ENCODE measurements at places on chromosomes 4 and X.

DNA sequence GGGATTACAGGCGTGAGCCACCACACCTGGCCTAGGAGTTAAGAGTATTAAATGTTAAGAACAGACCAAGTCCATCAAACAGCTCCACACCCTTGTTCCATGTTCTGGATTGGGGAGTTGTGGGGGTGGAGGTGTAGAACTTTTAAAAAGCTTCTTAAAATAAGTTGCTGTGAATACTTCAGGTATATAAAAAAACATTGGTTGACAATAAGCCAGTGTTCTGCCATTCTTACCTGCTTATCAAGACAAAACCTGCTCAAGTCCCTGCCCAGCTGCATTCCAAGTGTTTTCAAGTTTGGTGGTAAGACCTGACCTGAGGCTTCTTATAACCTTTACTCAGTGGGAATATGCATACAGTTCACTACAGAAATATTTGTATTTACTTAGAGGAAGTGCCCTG is 6.4 kb downstream of the RBM3 start:
- no peak for DNase-seq

- no peak for DNase-seq
Measured at GRCh38 chr4:38181286-38181685, 221.1 kb downstream of the PTTG2 start.

DNA sequence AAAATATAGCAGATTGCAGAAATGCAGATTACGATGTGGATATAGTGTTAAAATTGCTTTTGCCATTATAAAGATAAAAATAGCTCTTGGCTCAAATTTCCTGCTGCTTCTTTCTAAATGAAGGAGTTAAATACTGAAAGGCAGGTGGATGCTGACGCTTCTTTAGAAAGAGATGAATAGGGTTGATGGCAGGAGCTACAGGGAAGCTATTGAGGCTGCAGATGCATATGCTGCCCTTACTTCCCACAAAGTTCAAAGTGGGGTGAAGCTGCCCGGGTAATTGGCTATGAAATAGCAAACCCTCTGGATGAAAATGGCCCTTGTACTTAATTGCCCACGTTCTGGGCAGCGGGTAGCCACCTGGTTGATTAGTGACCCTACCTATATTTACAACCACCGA is 379.5 kb downstream of the ZIC3 start:
- no peak for DNase-seq

DNA sequence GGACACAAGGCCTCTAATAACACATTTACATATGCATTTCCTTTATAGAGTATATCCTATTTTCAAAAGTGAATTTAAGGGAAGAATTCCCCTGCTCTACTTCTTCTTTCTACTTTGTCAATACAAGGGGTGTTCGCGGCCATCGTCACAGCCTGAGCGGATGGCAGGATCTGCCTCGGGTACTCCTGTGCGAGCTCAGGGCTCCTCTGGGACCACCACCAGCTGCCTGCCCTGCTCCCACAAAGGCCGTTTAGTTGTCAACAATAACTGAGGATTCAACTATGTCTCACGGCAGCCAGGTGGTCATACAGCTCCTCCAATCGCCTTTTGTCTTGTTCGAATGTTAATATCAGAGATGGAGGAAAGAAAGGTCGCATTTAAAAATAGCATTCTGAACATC is 228.2 kb upstream of the TENM3 start:
- no peak for DNase-seq

DNA sequence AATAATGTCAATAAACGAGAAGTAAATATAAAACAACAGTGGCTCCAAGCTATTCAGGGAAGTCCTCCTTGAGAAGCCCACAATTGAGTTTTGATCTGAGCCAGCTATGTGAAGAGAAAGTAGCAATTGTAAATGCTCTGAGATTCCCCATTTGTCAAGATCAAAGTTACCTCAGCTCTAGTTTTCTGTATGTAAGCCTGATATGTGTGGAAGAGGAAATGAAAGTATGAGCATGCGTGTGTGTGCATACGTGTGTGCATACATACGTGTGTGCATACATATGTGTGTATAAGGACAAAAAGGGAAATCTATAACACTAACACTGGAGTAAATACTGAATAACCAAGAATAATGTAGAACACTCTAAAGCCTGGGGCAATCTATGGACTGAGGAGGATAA is 130.3 kb downstream of the SCFD2 start:
- DNase-seq = no peak

- no peak for DNase-seq
Measured at GRCh38 chrX:110315551-110315950, 2.3 kb downstream of the AMMECR1 start.

- DNase-seq = no peak
Measured at GRCh38 chr4:88244816-88245579, 39.4 kb downstream of the PPM1K start.

GRCh38 chr4:186134257-186134656 is 29.8 kb downstream of the FAM149A start:
- no peak for DNase-seq
